ENCODE measurements at places on chromosomes 4 and X. TPM values are rescaled to one million over a fixed set of nuclear protein-coding genes. Genes with fewer than 3 reads are reported as not detected.

Gene PHOX2B
- total RNA-seq, result not detected

Gene ENOPH1
- total RNA-seq, result 23.3 TPM

Gene TSPAN7
- total RNA-seq, result 0.49 TPM

Gene CFI
- total RNA-seq, result 69.6 TPM

Gene ADAMTS3
- total RNA-seq, result 6.7 TPM

Data from mesangial cell (primary cell).